ENCODE measurements at places on chromosomes 1 and 21.

- no peak for DNase-seq
These were observed 213.7 kb downstream of the SDCCAG8 start for GRCh38 chr1:243469497-243469896.

DNA sequence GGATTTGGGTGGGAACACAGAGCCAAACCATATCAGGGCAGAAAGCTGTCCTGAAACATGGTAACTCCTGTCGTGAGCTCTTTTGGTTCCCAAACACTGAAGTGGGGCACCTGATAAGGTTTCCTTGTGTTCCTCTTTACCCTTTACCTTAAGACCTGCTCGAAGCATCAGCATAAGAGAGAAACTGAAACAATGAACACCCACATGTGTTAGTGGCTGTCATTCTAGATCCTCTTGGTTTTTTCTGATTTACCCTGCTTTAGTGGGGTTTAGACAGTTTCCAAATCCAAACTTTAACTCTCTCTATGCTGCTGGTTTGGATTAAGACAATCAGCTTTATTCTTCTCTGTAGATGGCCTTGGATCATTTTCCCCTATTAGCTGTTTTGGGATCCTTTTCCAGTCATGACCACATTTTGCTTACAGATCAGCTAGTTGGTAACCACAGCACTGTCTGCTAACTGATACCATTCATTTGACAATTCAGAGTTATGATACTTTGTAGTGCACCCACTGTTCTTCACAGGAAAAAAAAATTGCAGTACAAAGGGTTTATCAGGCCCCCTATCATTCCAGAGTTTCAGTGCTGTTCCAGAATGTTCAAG, 975 bp upstream of the MNDA start:
- DNase-seq: no peak

DNA sequence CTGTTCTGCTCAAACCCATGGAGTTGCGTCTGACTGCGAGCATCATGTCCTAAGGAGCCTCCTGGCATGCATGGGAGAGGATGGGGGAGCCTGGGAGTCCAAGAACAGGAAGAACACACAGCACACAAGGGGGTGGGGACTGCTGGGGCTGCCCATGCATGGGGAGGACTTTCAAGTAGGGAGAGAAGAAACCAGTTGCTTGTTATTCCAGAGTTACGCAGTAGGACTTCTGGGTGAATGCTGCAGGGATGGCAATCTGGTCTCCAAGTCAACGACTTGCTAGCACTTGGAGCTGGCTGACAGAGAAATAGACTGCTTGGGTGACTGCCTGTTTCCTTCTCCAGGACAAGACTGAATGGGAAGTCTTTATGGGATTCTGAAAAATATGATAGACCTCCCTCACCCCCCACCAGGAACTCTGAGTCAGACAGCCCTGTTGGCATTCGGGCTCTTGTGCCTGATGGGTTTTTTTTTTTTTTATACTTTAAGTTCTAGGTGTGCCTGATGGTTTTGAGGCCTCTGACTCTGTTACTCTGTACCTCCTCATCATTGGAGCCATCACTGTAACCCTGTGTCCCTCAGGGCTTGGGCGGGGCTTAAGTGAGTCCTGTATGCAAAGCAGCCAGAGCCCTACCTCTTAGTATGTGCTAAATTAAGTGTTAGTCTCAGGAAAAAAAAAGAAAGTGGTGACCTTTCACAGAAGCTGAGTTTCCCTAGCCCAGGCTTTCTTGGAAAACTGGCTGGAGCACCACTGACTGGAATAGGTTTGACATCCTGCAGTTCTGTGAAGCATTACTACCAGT, 30.3 kb downstream of the MAP3K21 start:
- no peak for DNase-seq

- DNase-seq: peak; percentile 30
These were observed 1.4 kb downstream of the RNF11 start for GRCh38 chr1:51237351-51238033.

DNA sequence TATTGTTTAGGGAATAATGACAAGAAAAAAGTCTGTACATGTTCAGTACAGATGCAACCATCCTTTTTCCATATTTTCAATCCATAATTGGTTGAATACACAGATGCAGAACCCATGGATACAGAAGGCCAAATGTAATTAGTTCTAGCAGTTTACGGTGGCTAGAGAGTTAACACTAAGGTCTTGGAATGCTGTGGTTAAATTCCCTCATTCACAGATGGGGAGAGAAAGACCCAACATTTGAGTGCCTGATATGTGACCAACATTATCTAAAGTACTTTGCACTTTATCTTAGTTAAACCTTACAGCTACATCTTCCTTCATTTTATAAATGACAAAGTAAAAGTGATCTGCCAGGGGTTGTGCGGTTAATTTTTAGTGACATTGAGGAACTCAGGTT, 5.3 kb downstream of the SCMH1 start:
- DNase-seq: no peak

GRCh38 chr1:12424087-12424529, 193.9 kb downstream of the DHRS3 start:
- peak; percentile 60 for DNase-seq

GRCh38 chr1:176144526-176144925, 62.6 kb downstream of the COP1 start:
- DNase-seq: no peak

- no peak for DNase-seq
These were observed 121.9 kb downstream of the KCNK1 start for GRCh38 chr1:233735847-233736246.

DNA sequence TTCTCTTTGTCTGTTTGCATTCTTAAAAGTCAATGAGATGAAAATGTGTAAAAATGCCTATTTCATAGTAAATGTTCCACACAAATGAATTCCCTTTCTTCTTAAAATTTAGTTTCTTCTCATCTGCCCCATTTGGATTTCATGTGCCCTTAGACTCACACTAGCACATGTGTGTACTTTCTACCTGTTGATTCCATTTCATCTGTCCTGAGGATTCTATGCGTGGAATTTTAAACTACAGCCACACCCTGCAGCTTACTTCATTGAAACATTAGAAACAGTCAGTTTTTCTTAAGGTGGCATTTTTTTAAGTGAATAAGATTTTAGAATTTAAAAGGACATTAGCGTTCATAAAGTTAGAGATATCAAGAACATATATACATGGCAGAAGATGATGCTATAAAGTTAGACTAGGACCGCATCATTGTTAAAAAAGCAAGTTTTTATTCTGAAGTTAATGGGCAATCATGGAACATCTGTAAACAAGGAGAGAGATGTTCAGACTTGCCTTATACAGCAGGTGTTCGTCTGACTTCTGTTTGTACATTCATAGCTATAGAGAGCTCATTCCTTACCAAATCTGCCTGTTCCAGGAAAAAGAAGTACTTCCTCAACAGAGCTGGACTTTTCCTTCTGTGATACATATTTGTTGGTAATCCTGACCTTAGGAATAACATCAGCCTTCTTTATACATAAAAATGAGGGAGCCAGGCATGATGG, 3.9 kb upstream of the TUT4 start:
- no peak for DNase-seq

DNA sequence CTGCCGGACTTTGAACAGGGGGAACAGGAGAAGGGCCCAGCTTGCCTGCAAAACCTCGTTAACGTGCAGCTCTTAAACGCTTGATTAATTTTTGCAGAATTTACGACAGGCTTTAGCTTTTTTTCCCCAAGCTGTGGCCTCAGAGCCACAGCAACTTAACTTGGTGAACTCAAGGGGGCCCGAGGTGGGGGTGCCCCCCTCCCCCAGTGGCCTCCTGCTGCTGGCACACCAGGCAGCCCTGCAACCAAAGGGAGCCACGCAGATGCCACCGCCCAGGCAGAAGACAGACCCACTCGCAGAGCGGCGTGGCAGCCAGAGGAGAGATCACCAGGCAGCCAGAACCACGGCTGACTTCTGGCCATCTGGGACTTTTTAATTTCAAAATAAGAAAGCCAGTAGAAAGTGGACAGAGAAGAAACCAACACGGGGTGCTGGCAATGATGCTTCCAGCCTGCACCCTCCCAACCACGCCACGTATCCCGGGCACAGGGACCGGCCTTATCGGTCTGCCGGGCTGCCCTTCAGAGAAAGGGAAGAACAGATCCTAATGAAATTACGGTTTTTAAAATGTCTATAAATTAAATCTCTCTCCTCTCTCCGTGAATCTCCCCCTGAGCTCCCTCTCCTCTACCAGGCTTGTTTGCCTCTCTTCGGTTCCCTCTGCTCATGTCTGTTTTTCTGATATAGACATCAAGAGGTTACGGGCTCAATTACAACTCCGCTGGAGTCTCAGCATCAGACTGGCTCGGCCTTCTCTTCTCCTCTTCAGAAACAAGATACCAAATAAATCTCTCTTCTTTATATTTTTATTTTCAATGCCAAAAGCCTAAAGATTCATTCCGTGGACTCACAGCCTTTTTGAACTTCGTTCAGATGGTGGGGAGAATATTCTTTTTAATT, 6.4 kb downstream of the CASZ1 start:
- DNase-seq: no peak

DNA sequence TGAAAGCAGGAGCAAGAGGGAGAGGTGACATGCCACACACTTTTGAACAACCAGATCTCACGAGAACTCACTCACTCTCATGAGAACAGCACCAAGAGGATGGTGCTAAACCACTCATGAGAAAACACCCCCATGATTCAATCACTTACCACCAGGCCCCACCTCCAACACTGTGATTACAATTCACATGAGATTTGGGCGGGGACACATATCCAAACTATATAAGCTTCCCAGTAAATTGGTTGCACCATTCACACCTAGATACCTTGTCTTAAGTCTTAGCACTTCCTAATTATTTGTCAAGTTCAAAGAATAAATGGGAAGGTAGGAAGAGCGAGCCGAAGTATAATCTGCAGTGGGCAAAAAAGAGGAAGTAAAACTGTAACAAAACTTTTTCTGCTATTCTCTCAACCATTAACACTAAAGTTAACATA, 34.3 kb downstream of the AMY1C start:
- DNase-seq: no peak

- DNase-seq: no peak
These were observed 100.0 kb upstream of the SLC44A3 start for GRCh38 chr1:94719926-94720793.

GRCh38 chr1:145983960-145984830, 12.2 kb downstream of the TXNIP start:
- DNase-seq: no peak

DNA sequence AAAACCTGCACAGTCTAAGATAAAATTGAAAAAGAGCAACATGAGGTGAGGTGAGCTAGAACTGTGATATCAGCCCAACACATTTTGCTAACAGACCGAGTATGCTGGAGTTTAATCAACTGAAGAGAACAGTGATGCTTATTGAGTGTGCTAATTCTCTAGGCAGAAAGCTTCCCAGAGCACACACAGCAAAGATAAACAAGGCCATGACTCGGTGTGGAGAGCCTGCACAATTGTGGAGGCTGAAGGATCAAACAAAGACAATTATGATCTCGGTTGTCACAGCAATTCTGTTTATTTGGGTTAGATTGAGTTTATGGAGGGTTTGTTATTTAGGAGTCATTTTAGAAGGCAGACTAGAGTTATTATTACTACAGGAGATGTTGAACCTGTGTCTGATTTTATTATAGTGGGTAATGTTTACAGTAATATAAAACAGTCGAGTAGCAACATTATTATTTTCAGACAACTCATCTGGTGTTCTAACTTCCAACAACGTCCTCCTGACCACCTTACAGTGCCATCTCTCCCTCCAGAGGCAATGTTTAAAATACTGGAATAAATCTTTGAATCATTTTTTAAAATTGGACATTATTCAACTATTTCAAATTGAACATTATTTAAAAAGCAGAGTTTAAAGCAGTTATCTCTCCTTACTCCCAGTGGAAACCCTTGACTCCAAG, 40.2 kb downstream of the DPT start:
- no peak for DNase-seq

DNA sequence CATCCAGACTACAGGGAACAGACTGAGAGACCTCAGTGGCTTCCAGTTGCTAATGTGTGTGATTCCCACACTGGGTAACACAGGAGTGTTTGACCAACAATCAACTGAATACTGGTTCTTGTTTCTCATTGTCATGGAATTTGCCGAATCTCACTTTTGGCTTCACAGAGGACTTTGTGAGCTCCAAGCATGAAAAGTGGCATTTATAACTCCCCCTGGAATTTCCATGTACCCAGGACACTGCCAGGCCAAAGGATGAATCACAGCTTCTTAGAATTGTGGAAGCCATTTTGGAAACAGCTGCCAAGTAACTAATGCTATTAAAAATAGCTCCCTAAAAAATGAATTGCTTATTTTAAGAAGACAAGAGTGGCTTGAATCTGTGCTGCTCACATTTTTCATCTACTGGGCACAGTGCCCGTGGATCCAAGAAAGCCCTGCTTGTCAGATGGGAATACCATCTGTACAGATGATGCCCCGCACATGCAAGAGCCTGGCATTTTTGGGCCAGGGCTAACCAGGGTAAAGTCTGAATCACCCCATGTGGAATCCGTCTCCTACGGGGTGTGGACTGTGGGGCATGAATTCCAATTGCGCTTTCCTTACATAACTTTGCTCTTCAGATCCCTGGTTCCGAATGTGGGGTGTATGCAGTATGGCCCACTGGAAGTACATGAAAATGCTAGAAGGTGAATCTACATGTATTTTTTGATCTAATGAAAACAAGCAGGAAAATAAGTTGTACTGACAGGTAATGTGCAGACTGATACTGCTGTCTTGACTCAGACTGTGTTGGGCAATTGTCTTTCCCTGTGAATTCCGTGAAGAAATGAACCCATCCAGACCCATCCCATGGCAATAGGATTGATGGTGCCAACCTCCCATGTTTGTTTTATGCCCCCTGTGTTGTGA, 487.3 kb downstream of the SIPA1L2 start:
- peak; percentile 43 for DNase-seq

DNA sequence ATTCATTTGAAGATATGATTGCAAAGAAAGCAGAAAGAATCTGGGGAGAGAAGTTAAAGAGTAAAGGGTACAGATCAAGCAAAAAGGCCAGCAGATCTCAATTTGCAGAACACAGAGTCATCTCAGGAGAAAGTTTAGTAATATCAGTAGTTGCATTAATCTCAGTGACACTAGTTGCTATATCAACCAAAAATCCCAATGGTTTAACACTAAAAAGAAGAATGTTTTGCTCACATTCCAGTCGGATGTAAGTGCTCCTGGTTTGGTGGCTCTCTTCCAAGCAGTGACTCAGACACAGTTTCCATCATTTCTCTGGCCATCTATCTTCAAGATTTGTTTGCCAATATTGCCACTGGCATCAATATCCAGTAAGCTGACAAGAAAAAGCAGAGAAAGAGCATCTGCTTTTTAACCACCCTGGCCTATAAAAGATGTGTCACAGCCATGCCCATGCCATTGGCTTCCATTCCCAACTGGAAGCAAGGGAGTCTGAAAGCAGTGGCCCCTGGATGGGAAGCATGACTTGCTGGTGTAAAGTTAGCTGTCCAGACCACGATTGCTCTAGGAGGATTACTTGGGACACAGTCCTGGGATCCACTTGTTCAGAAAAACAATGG, 45.5 kb upstream of the AIM2 start:
- DNase-seq: peak; percentile 23

All from non-pigmented ciliary epithelial cell (primary cell).